ENCODE measurements at places on chromosomes 11 and 22. TPM values are rescaled to one million over a fixed set of nuclear protein-coding genes. Genes with fewer than 3 reads are reported as not detected.
A peak's percentile ranks its signal among the peaks of the same experiment; 100 is the strongest.

PTH gene
- not detected for total RNA-seq

DNA sequence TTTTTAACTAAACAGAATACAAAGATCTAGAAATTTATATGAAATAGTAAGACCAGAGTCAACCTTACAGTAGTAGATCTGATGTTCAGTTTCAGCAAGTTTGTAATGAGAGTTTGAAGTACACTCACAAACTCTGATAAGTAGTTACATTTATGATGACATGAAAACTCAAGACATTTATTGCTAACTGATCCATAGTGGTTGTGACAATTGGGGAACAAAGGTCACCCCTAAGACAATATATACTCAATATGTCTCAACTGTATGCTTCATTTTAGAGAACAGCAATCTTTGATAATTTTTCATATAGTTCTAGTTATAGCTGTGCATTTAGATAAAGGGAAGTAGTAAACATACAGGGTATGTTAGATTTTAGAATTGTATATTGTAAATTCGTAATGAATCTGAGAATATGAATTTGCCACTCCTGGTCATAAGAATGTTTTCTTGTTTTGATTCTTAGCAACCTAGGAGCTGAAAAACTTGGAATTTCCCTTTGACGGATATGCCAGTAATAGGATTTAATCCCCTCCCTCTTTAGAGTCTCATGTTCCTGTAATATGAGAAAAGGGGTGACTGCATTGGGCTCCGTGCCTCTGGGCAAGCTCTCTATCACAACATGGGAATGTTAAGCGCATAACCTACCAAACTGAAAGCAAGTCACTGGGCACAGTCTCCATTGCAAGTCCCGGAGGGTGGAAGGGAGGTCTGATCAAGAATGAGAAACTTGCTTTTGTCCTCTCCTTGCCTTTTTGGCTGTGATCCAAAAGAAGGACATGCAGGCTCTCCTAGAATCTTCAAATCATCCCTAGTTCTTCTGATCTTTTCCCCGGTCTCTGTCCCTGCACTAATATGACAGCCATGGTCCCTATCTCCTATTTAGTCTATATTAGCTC is 11.4 kb downstream of the OR10D3 start:
- DNase-seq: no peak

DNA sequence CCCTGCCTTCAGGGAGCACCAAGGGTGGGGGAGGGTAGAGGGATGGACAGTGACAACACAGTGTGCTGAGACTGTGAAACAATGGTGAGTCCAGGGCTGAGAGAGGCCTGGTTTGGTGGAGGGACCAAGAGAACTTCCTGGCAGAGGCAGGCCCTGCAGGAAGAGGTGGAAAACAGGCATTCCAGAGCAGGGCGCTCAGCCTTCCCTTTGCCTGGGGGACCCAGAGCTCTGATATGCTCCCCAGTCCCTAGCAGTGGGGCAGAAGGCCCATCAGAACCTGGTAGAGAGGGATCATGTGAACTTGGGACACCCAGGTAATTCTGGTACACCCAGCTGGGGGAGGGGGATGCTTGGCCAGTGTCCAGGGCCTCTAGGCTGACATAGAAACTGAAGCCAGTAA is 17.2 kb upstream of the UVRAG start:
- no peak for DNase-seq

GRCh38 chr11:45253640-45254039 is 32.5 kb downstream of the SYT13 start:
- no peak for DNase-seq

AIFM3 gene
- total RNA-seq: 0.33 TPM

DNA sequence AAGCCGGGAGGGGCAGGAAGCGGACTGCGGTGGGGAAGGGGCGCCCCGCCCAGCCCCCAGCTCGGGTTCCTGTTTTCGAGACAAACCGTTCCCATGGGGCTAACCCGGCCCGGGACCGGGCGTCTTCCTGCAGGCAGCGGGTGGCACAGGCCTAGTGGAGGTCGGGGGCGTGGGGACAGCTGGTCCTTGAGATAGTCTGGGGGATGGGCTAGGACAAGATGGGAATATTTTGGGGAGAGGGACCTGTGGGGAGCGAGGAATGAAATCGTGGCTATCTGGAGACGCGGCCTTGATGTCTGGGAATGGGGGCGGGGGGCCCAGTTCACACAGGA is 1.2 kb upstream of the RASGRP2 start:
- DNase-seq: peak; percentile 72

CBLIF gene
- not detected for total RNA-seq

- DNase-seq: no peak
These were observed 72.4 kb upstream of the FGF3 start for GRCh38 chr11:69891421-69892236.

DNA sequence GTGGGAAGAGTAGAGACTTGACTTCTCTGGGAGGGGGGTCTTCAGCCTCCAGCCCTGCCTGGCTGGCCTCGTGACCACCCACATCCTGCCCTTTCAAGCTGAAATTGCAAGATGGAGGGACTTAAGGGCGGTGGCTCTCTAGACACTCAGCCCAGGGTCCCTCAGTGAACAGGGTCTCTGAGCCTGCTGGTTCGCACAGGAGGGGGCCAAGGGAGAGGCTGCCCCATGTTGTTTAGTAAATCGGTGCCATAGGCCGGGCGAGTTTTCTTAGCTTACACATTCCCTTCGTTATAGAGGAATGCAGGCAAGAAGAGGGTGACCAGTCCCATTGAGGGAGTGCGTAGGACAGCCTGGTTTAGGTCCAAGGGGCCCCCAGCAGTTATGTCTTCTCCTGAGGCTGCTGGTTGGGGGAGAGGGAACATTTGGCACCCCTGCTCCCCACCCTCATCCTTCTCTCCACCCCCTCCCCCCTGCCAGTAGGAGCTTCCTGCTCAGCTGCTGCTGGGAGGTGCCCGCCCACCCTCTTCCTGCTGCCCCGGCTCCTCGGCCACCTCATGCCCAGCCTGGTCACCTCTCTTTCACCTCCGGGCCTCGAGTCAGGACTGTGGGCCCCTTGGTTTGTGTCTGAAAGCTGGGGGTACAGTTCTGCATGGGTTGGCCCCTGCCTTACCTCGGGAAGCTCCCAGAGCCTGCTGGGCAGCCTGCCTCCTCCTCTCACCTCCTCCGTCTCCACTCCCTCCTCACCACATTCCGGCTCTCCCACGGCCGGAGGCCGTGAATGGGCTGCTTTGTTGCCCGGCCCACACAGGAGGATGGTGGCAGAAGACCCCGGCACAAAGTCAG is 3.9 kb downstream of the FRMD8 start:
- no peak for DNase-seq

DNA sequence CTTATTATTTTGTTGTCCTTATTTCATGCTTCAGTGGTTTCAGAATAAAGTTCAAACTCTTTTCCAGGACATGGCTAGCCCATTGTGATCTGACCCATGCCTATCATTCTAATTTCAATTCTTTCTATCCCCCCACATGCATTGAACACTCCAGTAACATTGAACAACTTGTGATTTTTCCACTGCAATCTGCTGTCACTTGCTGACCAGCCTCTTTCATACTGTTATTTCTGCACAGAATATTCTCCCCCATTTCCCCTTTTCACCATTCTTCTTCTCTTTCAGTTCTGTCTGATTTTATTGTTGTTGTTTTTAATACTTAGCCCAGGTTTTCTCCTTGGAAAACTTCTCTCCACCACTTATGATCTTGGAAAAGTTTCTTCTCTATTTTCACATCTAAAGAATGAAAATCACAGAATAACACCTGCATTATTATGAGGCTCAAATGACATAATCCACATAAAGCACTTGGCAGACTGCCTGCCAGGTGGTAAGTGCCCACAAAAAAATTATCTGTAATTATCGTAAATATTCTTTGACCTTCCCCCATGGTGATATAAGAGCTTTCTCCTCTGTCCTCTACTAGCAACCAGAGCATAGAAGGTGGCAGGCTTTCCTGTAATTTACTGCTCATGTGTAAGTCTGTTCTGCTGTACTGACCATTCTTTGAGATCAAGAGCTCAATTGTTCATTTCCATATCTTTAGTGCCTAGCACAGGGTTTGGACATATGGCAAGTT is 51.9 kb upstream of the EED start:
- no peak for DNase-seq

DBX1 gene
- total RNA-seq: not detected

DNA sequence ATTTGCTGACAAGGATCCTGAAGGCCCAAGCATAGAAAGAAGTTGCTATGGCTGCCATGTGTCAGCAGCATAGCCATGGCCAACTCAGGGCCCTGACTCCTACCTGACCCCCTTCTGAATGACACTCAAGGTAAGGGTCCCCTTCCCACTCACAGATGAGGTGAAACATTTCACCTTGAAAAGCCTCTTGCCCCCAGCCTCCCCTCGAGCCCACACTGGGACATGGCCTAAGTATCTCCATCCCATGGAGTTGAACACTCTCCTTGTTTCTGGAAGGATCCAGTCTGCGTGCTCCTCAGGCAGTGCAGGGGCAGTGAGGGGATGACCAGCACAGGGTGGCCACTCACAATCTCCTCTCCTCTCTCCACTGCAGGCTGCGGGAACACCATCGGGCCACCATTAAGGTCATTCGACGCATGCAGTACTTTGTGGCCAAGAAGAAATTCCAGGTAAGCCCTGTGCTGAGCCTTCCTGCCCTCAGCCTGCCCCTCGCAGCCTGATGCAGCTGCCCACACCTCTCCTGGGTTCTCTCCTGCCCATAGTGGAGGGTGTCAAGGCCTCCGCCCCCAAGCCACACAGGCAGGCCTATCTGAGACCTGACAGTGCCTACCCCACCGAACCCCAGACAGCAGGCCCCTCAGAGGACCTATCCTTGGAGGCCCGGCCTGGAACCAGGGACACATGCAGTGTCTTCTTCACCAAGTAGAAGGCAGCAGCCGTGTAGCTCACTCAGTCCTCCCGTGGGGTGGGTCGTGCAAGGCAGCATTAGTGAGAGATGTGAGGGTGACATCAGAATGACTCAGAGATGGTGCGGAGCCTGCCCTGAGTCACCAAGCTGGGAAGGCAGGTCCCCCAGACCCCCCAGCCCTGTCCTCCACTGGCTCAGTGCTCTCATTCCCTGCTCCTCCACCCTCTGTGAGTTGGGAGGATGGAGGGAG is 68.9 kb upstream of the KCNQ1OT1 start:
- no peak for DNase-seq

- no peak for DNase-seq
These were observed 326.3 kb downstream of the FAT3 start for GRCh38 chr11:92550871-92551270.

- no peak for DNase-seq
These were observed 14.0 kb downstream of the B3GAT1 start for GRCh38 chr11:134398079-134398444.

KCNK4 gene
- not detected for total RNA-seq
